IPS DF 6.9 (cell line): ENCODE measurements at places on chromosomes 11 and 22.

- no peak for DNase-seq
These were observed 1.6 kb downstream of the LGR4 start for GRCh38 chr11:27470826-27471588.

DNA sequence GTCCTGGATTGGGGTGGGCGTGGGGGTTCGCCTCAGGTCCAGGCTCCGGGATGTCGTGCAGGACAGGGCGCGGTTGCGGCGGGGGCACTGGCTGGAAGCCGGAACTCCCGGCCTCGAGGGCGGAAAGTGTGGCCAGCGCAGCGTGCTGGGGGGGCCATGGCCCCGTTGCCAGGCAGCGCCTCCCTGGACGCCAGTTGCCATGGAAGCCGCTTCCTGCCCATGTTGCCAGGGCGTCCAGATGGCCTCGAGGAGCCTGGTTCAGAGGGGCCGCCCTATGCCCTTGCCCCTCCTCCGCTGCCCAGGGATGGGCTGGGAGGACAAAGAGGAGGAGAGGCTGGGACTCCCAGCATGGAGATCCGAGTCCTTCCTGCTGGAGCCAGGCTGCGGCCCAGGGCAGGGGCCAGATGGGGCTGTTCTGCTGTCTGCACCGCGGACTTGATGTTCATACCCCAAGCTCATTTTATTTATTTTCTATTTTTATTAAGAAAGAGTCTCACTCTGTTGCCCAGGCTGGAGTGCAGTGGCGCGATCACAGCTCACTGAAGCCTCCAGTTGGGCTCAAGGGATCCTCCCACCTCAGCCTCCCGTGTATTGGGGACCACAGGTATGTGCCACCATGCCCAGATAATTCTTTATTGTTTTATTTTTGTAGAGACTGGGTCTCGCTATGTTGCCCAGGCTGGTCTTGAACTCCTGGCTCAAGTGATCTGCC lies 4.6 kb upstream of the CCDC188 start:
- no peak for DNase-seq

GRCh38 chr11:97607291-97608000 lies 1217.6 kb downstream of the JRKL start:
- no peak for DNase-seq

GRCh38 chr11:35116245-35116644 lies 22.7 kb upstream of the CD44 start:
- DNase-seq = no peak

- no peak for DNase-seq
These were observed 777 bp downstream of the LTO1 start for GRCh38 chr11:69674267-69674885.
